ENCODE measurements at places on chromosomes 3 and 15.
A peak's percentile ranks its signal among the peaks of the same experiment; 100 is the strongest.

- DNase-seq = no peak
These were observed 213.3 kb upstream of the CFAP20DC start for GRCh38 chr3:59263152-59263551.

- DNase-seq = no peak
These were observed 18.5 kb downstream of the SEC11A start for GRCh38 chr15:84697236-84697990.

DNA sequence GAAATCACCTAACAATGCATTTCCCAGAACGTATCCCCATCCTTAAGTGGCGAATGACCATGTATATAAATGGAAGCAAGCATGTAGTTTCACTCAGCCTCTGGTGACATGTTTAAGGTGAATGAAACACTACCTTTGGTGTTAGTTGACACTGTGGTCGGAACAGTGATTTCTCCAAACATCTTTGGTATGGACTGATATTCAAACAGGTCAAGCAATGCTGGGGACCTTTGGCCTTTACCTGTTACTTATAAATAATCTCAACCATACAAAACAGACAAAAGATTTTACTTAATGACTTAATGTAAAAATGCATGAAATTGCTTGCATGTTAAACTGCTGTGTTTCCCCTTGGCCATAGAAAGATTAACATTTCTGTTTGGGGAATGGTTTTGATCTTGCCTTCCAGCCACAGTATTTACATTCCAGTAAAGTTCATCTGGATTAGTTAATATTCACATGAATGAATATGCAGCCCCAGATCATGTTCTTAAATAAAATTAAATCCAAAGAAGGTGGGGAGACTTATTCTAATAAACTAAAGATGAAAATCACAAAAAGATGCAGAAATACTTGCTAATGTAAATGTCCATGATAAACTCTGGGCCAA, 74.4 kb upstream of the HES1 start:
- no peak for DNase-seq

DNA sequence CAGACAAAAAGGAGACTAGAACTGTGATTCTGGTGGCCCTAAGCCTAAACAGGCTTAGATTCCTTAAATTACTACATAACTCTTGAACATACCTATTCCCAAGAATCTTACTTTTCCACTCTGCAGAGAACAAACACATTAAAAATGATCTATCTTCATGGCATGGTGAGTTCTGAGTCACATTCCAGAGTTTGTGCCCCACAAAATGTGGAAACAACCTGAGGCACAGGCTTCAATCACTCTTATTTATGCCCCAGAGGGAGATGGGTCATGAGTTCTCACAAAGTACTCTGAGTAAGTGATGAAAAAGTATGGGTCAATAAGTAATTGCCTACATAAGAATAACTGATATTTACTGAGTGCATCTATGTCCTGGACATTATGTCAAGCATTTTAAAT, 137.5 kb upstream of the SLC2A2 start:
- DNase-seq = no peak

DNA sequence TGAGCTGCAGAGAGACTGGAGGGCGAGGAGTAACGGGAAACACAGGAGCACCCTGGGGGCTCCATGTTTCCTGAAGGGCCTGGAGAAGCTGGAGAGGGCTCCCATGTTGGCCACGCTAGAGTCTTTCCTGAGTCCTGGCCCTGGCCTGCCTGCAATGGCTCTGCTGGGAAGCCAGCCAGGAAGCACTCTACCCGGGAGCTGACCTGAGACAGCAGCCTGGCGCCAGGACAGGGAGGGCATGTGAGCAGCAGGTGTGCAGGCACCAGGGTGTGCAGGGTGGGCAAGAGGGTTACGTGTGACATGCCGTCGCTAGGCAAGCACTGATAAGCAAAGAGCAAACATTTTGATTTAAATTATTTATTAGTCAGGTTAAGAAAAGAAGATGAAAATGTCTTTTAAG, 301.4 kb downstream of the OCA2 start:
- DNase-seq = no peak

GRCh38 chr3:137032465-137033120, 74.8 kb downstream of the IL20RB start:
- peak; percentile 64 for DNase-seq

DNA sequence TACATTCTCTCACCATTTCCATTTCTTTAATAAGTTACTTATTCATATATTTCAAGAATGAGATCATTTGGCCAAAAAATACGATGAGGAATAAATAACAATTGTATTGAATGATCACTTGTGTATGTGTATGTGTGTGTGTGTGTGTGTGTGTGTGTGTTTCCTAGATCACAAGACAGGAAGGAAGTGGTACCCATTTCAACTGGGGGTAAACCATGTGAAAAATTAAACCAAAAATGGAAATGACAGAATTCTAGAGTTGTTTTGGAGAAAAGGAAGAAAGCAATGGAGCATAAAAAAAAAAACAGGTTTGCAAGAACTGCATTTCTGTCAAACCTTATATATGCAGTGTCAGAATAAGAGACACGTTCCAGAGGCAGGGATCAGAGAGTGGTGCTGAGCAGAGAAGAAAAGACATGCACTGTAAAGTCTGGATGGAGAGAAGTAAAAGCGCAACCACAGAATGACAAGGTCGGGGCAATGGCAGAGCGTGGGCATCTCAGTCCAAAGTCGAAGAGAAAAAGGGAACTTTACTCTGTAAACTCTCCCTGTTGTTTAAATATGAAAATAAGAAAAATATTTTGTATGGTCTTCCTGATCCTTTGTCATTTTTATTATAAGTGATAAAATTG, 75.5 kb downstream of the PEX5L start:
- DNase-seq = no peak

DNA sequence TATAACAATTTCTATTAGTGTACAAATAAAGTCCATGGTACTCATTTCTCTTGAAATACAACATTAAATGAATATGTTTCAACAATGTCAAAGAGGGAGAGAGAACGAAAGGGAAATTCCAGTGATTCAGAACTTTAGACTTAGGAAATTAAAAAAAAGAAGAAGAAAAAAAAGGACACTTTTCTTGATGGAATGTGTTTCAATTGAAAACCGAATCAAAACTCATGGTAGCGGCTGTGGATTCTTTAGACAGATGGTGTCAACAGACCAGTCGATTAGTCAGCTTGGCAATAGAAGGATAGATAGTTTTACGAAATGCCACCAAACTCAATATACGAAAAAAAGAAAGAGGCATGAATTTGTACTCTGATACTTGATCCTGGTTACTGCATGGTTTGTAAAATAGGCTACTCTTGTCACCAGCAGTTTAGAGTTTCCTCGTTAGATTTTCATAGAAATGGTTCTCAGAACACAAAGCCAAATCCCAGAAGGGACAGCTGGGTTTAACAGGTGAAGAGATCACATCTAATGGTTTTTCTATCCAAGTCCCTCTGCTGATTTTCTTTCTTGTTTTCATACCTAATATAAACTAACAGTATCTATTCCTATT, 793.5 kb downstream of the ROBO1 start:
- DNase-seq = no peak

- DNase-seq = no peak
These were observed 376.5 kb downstream of the MFSD1 start for GRCh38 chr3:159178209-159178897.

- DNase-seq = no peak
These were observed 15.8 kb downstream of the UROC1 start for GRCh38 chr3:126501736-126502135.

- DNase-seq = no peak
These were observed 120.9 kb downstream of the CACNA2D3 start for GRCh38 chr3:54243056-54243931.

- DNase-seq = no peak
These were observed 27.1 kb downstream of the DUOX1 start for GRCh38 chr15:45156744-45157455.

DNA sequence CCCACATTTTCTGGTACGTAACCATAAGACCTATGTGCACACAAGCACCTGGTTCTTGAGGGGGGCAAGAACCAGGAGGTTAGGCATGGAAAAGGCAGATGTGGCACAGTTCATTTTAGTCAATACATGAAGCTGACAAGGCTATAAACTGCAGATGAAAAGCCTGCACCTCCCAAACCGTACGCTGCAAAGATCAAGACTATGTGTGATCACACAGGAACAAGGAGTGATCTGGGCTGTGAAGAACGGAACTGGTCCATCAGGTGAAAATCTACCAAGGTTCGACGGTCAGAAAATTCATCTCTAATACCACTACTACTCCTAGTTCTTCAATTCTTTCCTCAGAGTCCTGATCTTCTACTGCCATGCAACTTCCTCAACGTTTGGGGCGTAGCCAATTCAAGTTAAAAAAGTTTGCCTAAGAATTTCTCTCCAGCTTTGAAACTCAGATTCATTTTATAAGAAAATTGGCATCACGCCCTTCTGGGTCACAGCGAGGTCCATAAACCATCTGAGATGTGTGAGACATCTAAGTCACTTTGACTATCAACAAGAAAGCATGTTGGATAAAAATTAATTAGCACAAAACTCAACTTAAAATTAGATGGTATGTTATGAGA, 41.9 kb downstream of the PLD1 start:
- DNase-seq = no peak

DNA sequence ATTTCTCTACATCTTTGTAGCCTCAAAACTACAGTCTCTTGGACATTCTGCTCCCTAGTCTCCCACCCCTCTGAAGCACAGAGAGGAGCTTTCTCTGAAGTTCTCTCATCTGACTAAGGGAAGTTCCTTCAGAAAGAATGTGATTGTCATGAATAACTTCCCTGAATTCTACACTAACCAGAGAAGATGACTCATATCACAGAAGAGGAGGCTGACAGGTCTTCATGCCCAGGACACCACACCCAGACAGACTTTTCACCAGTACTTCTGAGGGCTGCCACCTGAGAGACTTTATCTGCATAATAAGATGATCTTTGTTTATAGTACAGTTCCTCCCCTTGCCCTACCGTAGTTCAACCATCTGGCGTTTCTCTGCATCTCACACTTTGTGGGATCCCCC, 52.8 kb downstream of the CDIN1 start:
- DNase-seq = no peak

DNA sequence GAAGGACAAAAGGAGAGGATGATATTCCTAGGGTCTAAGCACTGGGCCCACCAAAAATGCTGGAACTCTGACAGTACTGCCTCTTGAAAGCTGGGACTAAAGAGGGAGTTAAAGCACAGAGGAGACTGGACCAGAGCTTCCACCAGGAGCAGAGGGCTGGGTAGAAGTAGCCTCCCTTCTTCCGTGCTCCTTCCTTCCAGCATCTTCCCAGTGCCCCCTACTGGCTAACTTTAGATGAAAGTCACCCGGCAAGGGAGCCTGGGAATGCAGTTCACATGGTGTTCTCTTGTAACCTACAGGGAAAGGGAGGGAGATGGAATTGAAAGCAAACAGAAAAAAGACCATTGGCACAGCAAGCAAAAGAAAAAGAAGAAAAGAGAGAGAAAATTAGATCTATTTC, 106.1 kb upstream of the COL8A1 start:
- DNase-seq = no peak

GRCh38 chr15:97235611-97235985, 724.9 kb upstream of the ARRDC4 start:
- DNase-seq = no peak

GRCh38 chr3:113057117-113057516, 66.3 kb downstream of the GTPBP8 start:
- no peak for DNase-seq

GRCh38 chr3:152628496-152628895, 206.4 kb upstream of the P2RY1 start:
- no peak for DNase-seq

DNA sequence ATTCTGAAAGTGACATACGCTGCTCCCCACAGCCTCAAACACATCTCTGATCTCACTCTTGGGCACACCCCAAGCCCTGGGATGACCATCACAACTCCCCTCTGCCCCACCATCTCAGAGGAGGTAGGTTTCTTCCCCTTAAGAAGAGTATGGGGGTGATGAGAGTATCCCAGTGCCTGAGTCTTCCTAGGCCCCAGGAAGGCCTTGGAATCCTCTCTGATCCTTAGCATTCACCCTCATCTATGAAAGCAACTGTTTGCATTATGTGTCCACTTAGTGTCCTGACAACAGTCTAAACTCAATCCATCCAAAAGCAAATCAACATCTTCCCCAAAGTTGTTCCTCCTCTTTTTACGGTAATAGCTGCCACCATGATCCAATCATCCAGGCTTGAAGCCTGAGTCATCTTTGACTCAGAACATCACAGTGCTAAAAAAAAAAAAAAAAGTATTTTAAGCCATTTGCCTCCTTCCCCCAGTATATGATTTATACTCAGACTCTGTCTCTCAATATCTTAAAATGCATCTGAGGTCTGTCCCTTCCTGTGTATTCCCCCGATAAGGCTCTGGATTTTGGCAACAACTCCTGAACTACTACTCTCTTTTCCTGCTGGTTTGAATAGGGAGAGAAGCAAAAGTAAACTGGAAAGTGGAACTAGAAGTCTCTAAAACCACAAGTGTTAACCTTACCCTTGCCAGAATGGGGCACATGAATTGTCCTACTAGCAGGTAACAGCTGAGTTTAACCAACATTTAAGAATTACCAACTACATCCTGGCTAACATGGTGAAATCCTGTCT, 22.5 kb downstream of the POPDC2 start:
- no peak for DNase-seq

GRCh38 chr3:150495563-150496168, 50.6 kb downstream of the SERP1 start:
- DNase-seq = no peak

DNA sequence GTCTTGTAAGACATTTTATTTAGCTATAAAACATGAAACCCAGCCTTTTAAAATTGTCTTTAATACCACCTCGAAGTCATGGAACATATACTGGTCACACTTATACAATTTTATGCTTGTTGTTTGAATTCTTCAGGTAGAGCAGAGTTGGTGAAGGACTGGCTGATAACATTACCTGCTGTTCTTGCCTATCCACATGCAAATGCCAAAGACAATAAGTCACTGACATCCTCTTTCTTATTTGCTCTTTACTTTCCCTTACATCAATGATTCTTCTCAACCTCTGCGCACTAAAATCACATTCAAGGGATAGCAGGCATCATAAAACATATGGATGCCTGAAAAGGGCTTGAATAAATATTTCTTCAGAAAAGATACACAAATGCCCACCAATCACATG, 392.5 kb upstream of the ATP11B start:
- DNase-seq = no peak

- DNase-seq = no peak
These were observed 3.6 kb downstream of the CHDH start for GRCh38 chr3:53842436-53843194.

GRCh38 chr15:41882689-41883483, 11.0 kb downstream of the SPTBN5 start:
- no peak for DNase-seq

- no peak for DNase-seq
These were observed 395.3 kb upstream of the TPRG1 start for GRCh38 chr3:188776447-188776846.

DNA sequence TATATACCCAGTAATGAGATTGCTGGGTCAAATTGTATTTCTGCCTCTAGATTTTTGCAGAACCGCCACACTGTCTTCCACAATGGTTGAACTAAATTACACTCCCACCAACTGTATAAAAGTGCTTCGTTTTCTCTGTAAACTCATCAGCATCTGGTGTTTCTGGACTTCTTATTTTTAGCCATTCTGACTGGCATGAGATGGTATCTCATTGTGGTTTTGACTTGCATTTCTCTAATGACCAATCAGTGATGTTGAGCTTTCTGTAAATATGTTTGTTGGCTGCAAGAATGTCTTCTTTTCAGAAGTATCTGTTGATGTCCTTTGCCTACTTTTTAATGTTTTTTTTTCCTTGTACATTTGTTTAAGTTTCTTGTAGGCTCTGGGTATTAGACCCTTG, 182.9 kb upstream of the TRIM42 start:
- no peak for DNase-seq

GRCh38 chr3:6099458-6100075, 761.3 kb upstream of the GRM7 start:
- DNase-seq = no peak

Data from activated CD4-positive, alpha-beta T cell treated with anti-CD3 and anti-CD28 coated beads, Interleukin-2, amount 50 U/mL, for 4 hours (primary cell).